ENCODE measurements at places on chromosomes 4 and X.

DNA sequence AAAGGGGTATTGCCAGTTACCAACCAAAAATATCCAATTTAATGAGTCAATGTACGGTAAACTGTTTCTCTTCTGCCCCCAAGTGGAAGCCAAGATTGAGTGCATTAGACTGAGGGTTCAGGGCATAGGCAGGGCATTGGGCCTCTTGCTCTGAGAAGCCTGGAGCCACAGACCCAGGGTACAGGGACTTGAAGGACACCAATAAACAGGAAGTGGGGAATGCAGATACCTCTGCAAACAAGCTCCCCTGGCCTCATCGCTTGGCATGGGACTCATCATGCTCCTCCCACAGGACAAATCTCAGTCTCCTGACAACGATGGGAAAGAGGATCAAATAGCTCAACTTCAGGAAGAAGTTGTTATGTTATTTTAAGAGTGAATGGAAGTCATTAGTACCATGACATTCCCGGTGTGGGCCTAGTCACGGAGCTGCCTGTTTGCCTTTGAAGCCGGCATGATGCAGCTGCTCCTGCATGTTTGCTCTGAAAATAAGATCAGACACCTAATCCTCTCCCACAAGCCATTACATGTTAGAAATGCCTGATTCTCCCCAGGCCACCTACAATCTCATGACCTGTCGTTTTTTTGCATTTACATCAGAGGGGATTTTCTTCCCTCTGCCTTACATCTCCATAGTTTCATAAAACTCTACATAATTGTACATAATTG is 224.2 kb downstream of the RCHY1 start:
- DNase-seq, result no peak

DNA sequence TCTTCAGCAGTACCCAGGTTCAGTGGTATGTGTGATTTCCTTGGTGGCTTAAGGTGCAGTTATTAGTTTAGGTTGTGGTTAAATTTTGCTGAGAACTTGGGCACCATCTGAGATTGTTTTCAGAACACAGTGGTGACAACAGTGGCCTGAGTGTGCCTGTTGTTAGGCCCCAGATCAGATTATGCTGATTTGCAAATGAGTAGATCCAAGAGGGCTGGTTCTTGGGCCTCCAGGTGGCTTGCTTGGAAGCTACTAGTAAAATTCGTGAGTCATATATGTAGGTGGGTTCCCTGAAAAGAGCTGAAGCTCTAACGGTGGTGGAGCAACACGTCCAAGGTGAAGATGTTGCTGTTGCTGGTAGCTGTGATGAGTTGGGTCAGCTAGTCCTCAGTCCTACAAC is 2619.6 kb downstream of the PCDH7 start:
- DNase-seq, result no peak

GRCh38 chr4:5869966-5870619 is 22.8 kb downstream of the CRMP1 start:
- no peak for DNase-seq

DNA sequence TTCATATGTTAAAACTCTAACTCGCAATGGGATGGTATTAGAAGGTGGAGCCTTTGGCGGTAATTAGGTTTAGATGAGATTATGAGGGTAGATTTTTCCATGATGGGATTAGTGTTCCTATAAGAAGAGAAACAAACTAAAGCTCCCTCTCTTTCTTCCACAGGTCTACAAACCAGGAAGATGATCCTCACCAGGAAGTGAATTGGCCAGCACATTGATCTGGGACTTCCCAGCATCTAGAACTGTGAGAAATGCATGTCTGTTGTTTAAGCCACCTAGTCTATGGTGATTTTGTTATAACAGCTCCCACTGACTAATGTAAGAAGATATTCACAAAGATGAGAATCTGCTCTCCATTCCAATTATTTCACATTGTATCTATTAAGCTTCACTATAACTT is 2266.9 kb downstream of the PCDH7 start:
- DNase-seq, result no peak

DNA sequence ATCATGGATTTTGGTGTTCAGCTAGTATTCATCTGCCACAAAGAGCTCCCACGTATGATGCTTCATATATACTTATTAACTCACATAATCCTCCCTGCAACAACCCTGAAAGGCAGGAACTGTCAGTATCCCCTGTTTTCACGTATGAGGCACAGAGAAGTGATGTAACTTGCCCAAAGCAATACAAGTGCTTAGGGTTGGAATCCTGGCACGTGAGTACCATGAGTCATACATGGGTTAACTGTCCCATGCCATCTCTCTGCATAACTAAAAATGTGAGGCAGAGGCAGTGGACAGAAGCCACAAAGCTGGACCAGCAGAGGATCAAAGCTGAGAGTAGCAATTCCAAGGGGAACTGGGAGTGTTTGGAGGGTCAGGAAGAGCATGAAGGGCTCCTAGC is 35.7 kb upstream of the EGFL6 start:
- DNase-seq, result no peak

DNA sequence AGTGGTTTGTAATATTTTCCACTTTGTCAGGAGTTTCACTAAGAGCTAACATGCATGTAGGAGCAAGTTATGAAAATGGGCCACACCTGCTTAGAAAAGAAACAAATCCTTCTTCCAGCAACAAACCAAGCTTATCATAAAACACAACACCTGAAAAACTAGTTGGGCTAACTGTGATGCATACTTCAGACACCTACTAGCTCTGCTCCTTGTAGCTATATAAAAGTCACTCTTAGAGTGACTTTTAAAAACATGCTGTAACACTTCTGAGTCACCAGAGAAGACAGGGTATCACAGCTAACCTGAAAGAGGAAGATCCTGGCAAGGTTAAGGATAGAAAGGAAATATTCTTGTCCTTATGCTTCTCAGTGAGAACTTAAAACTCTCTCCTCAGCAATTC is 3.6 kb upstream of the SLAIN2 start:
- DNase-seq, result no peak

DNA sequence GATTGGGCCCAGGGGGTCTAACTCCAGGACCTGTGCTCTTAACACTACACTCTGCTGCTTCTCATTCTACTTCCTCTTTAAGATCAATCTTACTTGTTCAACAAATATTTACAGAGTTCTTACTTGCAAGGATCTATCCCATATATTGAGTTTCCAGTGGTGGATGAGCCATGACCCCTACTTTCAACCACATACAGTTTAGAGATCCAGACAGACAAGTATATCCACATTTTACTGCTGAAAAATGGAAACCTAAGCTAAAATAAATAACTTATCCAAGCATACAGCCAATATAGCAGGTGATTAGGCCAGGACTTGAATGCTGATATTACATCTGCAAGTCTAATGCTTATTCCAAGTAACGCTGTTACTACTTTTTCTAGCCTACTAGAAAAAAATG is 18.7 kb downstream of the TMEM150C start:
- DNase-seq, result no peak

DNA sequence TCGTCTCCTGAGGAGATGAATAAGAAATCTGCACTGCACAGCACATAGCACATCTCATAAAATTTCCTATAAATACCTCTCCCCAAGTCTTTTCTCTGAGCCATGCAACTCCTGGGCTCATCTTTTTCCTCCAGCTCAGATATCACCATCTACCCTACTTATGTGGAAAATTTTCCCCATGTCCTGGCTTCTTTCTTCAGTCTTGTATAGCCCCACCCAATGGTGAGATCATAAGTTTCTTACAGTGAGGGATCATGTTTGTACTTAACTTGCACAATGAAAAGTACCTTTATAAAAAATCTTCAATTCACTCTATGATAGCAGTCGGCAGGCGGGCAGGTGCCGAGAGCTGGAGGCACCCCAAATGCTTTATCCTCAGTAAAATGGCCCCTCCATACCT is 198.6 kb upstream of the S100G start:
- no peak for DNase-seq

DNA sequence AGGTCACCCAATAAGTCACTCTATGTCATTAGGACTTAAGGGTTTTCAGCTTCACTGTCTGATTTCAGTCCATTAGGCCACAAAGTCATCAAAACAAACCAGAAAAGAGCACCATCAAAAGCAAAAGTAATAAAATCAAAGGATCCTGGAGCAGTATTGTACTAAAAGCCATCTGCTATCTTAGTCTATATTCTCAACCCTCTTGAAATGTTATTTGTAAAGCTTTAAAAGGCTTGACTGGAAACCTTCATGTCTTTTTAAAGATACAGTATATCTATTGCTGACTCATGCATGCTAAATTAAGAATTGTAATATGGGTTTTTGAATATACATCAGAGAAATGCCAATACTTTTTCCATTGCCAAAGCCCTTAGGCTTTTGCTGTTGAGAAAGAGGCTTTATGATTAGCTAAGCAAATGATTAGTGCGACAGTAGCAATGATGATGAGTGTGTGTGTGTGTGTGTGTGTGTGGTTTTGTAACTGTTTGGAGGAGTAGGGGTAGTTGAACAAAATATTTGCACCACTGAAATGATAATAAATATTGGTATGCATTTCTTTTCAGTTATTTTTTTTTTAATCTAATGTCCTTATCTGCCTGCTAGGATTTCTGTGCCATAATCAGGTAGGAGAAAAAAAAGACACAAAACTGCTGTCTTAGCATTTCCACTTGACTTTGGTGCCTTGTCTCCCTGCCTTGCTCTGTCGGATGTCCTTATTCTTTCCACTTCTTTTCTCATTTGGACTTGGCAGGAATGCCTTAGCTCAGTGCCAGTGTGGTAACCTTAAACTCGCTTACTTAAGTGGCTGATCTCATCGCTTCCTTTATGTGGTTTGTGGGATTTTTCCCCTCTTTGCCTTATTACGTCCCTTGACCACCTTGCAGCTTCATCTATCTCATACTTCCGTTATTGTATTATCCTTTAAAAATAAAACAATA is 119.7 kb downstream of the PCDH7 start:
- no peak for DNase-seq

DNA sequence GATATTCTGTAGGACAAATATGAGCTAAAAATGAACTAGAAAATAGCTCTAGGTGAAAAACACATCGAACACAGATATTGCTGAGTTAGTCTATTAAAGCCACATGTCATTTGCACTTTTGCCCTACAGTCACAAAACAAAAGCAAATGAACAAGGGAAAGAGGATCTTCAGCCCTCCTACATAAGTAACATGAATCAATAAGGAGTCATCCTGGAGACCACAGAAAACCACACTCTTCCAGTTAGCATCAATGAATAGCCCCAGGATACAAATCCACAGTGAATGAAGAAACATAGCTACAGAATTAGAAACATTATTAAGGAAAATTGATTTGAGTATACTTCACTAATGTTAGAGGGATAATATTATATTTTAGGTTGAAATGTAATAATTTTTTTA is 311.4 kb downstream of the MAPK10 start:
- DNase-seq, result no peak

- no peak for DNase-seq
Observed at GRCh38 chrX:137565921-137566745, at the start of gene ZIC3. TSS of gene ZIC3 (plus strand) at chrX:137566127. CDS start at chrX:137566692, 565 bp downstream.

DNA sequence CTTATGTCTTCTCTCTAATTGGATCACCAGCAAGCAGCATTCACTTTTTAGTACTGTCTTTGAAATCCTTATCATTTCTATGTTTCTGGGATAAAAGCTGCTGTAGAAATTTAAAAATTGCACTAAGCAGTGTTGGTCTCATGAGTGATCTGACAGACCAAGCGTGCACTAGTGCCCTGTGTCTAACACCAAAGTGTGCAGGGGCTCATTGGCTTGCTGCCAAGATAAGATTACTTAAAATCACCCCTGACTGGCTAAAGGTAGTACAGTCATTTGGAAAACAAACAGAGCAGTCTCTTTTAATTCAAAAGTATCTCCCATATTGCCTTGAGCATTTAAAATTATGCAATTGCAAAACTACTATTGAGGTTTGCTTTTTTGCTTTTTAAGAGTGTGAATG is 304.6 kb downstream of the ARAP2 start:
- no peak for DNase-seq

Measured in stimulated activated CD4-positive, alpha-beta T cell treated with anti-CD3 and anti-CD28 coated beads, TNF-alpha, amount 100 ng/mL, for 1 hour (primary cell).